ENCODE measurements at places on chromosomes 3 and 15.

DNA sequence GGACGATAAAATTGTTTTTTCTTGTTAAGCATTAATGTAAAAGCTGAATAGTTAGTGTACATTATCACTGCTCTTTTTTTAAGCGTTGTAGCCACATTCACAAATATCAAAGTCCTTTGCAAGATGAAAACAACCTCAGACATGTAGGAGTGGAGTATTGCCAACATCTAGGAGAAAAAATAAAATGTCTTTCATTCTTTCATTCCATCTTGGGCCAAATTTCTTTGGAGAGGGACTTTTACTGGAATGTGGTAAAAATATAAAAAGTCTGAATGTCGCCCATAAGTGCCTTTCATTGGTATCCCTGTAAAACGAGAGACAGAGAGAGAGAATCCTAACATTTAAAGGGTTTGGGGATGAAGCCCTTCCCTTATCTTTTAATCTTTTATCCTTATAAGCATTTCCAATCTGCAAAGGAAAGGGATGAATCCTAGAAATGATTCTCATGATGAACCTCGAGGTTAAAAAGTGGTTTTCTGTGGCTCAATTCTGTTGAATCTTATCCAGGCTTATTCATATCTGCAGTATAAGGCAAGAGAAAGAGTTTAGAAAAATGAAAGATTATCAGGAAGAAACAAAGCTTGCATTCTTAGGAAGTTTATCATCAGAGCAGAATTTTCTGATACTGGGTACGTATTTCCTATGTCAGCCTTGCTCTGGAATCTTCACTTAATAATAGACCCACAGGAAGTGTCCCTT, 1031.7 kb downstream of the MCTP2 start:
- H3K4me3 ChIP-seq, result no peak overlapping the region
- no peaks in the 10 kb centered on the region for H3K36me3 ChIP-seq
- no peak for DNase-seq
- no peaks in the 10 kb centered on the region for H3K4me1 ChIP-seq
- H3K27me3 ChIP-seq, result no peaks in the 10 kb centered on the region

GRCh38 chr15:90360746-90361145, 8.7 kb downstream of the ZNF774 start:
- H3K36me3 ChIP-seq, result peaks cover 6% of the 10 kb centered on the region
- H3K4me1 ChIP-seq, result no peaks in the 10 kb centered on the region
- no peak overlapping the region for H3K4me3 ChIP-seq
- H3K27ac ChIP-seq, result no peak overlapping the region
- no peaks in the 10 kb centered on the region for H3K27me3 ChIP-seq

GRCh38 chr3:123693584-123694190, 108.8 kb upstream of the HACD2 start:
- H3K27me3 ChIP-seq, result no peaks in the 10 kb centered on the region
- H3K27ac ChIP-seq, result no peak overlapping the region
- H3K36me3 ChIP-seq, result no peaks in the 10 kb centered on the region
- H3K4me1 ChIP-seq, result peaks cover 4% of the 10 kb centered on the region
- no peak for DNase-seq

DNA sequence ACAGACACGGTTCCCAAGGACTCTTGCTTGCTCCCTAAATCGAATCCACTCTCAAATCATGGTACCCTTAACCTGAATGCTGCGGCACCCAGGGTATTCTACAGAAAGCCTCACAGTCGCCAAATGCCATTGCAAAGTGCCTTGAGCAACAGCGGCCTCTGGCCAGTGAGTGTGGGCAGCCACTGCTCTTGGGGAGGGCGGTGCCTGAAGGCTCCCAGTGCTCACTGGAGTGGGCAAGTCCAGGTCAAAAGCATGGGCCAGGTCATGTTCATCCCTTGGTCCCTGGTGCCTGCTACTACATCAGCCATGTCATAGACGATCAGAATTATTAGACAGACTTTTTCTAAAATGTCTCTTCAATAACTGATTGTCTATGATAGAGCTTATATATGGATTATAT, 82.5 kb downstream of the ADAMTS17 start:
- DNase-seq, result no peak
- no peaks in the 10 kb centered on the region for H3K27me3 ChIP-seq
- H3K4me3 ChIP-seq, result no peak overlapping the region
- H3K27ac ChIP-seq, result no peak overlapping the region
- no peaks in the 10 kb centered on the region for H3K4me1 ChIP-seq

DNA sequence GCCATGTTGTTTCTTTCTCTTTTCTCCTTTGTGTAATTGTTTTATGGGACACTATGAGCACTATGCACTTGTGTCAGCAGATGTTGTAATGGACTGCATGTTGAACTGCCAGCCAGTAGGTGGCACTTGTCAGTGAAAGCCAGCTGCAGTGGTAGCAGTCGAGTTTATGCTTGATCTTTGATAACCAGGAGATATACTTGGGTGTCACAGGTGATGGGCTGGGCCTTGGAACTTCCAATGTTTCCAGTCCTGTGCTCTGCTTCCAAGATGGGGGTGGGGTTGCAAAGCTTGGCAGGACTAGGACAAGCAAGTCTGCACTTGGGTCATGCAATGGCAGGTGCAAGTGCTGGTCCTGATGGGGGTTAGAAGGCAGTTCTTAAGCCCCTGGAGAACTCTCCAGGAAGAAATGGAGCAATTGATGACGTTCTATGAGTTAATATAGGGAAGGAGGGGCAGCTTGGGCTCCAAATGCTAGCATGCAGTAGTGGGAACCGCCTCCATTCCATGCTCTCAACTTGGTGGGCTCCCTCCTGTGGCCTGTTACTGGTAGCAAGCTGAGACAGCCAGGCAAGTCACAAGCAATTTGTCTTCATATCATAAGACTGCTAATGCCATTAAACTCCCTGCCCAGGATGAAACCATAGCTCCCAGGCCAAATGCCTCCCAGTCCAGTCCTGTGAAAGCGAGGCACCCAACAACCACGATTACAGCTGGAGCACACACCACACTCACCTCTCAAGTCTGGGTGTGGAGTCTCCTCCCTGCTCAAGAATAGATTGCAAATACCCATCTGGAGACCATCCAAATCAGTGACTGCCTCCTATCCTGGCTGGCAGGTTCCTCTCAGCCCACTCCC, 287.2 kb downstream of the CGGBP1 start:
- no peaks in the 10 kb centered on the region for H3K36me3 ChIP-seq
- no peak overlapping the region for H3K27ac ChIP-seq
- H3K27me3 ChIP-seq, result no peaks in the 10 kb centered on the region
- DNase-seq, result peak; percentile 59
- H3K4me3 ChIP-seq, result no peak overlapping the region
- H3K4me1 ChIP-seq, result no peaks in the 10 kb centered on the region

DNA sequence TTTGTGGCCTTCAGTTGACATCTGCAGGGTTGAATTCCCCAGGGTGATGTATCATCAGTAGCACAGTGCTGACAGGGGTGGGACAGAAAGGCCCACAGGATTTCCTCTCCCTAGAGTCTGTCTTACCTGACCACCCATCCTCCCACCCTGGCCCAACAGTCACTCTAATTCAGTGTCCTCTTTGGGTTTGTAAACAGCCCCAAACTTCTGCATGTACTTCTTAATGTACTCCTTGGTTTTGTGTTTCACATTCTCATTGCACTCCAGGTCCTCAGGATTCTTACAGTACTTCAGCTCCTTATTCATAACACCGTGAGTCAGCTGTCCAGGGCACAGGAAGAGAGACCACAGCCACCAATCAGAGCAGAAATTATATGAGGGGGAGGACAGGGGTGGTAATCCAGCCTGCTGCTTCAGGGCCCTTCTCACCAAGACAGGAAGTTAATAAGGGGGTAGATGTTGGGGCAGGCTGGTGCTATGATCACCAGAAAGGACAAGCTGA, 37.5 kb downstream of the NBEAL2 start:
- no peaks in the 10 kb centered on the region for H3K27me3 ChIP-seq
- H3K4me1 ChIP-seq, result no peaks in the 10 kb centered on the region
- H3K27ac ChIP-seq, result no peak overlapping the region
- peaks cover 37% of the 10 kb centered on the region for H3K36me3 ChIP-seq

GRCh38 chr3:113630956-113631542, 65.4 kb downstream of the USF3 start:
- H3K27me3 ChIP-seq, result no peaks in the 10 kb centered on the region
- no peak overlapping the region for H3K27ac ChIP-seq
- H3K36me3 ChIP-seq, result no peaks in the 10 kb centered on the region
- DNase-seq, result no peak

- H3K27ac ChIP-seq, result no peak overlapping the region
- no peak overlapping the region for H3K4me3 ChIP-seq
- DNase-seq, result no peak
Observed at GRCh38 chr3:195139091-195139875, 131.7 kb downstream of the XXYLT1 start.

- no peaks in the 10 kb centered on the region for H3K27me3 ChIP-seq
- DNase-seq, result no peak
- H3K36me3 ChIP-seq, result peaks cover 46% of the 10 kb centered on the region
- no peak overlapping the region for H3K4me3 ChIP-seq
Observed at GRCh38 chr15:64739577-64740143, 35.7 kb downstream of the RBPMS2 start.

DNA sequence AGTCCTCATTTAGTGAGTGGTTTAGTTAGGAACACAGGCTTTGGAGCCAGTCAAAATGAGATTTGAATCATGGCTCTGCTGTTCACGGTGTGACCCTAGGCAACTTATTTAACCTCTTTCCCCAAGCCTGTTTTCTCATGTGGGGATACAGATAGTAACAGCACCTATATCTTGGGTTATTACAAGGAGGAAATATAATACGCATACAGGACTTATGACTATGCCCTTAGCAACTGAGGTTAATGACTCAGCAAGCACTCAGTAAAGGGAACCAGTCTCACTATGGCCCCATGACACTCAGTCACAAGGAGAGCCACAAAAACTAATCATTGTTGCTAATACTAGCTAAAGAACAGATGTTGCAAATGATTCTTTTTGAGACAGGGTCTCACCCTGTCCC, 45.9 kb downstream of the SUMF1 start:
- H3K27ac ChIP-seq, result no peak overlapping the region
- no peaks in the 10 kb centered on the region for H3K36me3 ChIP-seq
- no peaks in the 10 kb centered on the region for H3K27me3 ChIP-seq
- H3K4me1 ChIP-seq, result no peaks in the 10 kb centered on the region

DNA sequence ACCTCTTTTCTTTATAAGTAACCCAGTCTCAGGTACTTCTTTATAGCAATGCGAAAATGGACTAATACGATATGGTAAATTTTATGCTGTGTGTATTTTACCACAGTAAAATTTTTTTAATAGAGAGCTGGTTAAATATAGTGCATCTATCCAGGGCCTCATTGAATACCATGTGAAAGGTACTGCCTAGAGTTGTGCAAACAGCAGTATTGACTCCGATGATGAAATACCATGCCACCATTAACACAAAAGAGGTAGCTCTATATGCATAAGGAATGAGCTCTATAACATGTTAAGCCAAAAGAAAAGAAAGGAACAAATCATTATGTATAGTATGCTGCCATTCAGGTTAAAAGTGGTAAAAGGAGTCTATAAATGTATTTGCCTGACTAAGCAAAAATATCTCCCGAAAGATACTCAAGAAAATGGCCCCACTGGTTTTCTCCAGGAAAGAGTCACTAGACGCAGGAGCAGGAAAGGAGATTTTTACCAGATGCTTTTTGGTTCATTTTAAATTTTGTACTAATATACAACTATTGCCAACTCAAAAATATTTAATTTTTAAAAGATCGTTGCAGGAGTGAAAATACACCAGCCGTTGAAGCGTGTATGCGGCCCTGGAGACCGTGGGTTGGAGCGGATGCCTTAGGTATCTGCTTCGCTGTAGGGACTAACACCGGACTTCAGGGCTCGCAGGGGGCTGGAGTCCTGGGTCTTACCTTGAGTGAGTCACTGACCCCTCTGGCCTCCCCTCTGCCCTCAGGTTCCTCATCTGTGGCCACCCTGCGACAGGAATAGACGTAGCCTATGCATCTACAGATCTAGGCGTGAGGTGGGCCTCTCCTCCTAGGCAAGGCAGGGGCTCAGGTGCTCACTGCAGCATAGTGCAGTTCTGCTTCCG, 120.1 kb downstream of the CHSY1 start:
- H3K27me3 ChIP-seq, result no peaks in the 10 kb centered on the region
- DNase-seq, result no peak
- no peak overlapping the region for H3K27ac ChIP-seq

GRCh38 chr3:136343446-136343845, 93.3 kb downstream of the PCCB start:
- H3K27me3 ChIP-seq, result no peaks in the 10 kb centered on the region
- no peak overlapping the region for H3K27ac ChIP-seq
- H3K4me1 ChIP-seq, result no peaks in the 10 kb centered on the region
- no peak overlapping the region for H3K4me3 ChIP-seq

DNA sequence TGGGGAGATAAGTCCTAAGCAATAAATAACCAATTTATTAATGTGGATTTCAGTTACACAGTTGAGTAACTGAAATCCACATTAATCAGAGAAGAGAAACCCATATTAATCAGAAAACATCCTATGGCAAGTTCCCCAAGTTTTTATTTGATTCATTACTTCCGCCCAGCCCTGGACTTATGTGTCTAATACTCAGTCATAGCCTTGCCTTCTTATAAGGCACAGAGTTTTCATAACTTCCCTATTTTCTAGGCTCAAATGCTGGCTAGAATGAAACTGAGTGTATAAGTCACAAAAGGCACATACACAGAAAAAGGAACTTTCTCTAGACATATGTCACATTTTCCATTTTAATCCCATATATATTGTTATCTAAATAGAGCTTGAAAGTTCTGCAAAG, 28.8 kb downstream of the CD47 start:
- no peaks in the 10 kb centered on the region for H3K36me3 ChIP-seq
- no peak for DNase-seq
- H3K27me3 ChIP-seq, result no peaks in the 10 kb centered on the region

DNA sequence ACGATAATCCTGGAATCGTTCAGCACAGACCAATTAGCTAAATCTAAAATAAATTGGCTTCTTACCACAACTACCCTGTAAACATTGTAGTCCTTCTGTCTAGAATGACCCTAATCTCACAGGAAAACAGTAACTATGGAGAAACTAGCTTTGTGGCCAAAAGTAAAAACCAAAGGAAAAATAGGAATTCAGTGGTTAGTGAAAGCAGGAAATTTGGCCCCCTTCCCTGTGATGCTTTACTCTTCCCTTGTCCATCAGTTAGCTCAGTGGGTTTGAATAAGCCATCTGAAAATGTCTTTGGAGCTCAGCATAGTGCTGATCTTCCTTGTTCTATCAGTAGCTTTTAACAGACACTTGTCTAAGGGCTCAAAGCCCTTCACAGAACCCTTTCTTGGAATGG, 1.6 kb downstream of the NMD3 start:
- no peaks in the 10 kb centered on the region for H3K4me1 ChIP-seq
- no peaks in the 10 kb centered on the region for H3K27me3 ChIP-seq

DNA sequence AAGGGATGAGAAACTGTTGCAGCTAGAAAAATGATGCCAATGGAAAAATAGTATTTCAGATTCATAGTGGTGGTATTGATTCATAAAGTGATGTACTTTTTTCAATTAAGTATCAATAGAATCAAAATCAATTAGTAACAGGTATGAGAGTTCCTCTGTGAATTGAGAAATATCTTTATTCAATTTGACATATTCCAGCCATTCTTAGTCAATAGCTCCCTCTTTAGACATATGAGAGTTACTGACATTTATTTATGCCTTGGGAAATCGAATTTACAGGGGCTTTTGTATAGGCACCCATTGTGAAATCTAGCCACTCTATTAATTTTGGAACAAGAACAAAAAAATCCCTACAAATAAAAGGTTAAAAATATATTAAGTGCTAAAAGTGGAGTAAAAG, 386.9 kb upstream of the CNTN3 start:
- no peak for DNase-seq
- H3K27me3 ChIP-seq, result no peaks in the 10 kb centered on the region
- H3K36me3 ChIP-seq, result no peaks in the 10 kb centered on the region
- no peak overlapping the region for H3K27ac ChIP-seq
- H3K4me3 ChIP-seq, result no peak overlapping the region

GRCh38 chr3:4491855-4492207, 1.3 kb upstream of the ITPR1 start:
- peak overlapping the region; percentile 88 for H3K4me3 ChIP-seq
- no peak overlapping the region for H3K27ac ChIP-seq
- H3K27me3 ChIP-seq, result no peaks in the 10 kb centered on the region
- H3K4me1 ChIP-seq, result 0 out of 2 replicates have a peak, but pooled peaks cover 2% of the 10 kb centered on the region
